Stimulated activated CD8-positive, alpha-beta memory T cell treated with anti-CD3 and anti-CD28 coated beads, Interleukin-15, amount 100 ng/mL, for 24 hours (primary cell): ENCODE measurements at places on chromosomes 11 and 22.

DNA sequence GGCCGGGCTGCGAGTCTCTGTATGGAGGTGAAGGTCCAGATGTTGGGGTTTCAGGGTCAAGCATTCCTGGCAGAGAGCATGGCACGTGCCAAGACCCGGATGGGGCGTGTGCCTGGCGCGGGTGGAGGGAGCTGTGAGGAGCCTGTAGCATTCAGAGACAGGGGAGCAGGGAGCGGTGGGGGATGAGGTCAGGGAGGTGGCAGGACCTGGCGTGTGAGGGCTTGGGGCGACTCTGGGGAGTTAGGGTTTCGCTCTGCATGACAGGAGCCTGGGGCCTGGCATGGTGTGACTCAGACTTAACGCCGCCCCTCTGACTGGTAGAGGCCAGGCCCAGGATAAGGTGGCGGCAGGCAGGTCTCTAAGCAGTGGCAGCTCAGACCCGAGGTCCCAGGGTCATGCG is 103.0 kb downstream of the KCNQ1 start:
- no peak for DNase-seq

DNA sequence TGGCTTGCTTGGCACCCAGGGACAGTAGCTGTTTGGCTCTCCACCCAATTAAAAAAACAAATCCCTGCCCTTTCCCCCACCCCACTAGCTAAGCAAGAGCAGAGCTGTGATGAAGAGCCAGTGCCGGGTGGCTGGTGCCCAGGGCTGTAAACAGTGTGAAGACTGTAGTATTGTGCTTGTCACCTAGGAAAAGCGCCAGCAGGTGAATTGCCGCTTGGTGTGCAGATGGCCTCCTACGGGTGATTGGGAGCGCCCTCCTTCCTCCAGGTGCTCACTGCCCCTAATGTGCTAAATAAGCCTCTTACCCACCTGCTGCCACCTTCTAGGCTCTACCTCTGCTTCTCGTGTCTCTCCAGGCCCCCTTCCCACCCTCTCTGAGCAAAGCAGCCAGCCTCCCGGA is 18.4 kb upstream of the RAPSN start:
- no peak for DNase-seq

- no peak for DNase-seq
Observed at GRCh38 chr11:103042161-103042560, 49.8 kb downstream of the DCUN1D5 start.

DNA sequence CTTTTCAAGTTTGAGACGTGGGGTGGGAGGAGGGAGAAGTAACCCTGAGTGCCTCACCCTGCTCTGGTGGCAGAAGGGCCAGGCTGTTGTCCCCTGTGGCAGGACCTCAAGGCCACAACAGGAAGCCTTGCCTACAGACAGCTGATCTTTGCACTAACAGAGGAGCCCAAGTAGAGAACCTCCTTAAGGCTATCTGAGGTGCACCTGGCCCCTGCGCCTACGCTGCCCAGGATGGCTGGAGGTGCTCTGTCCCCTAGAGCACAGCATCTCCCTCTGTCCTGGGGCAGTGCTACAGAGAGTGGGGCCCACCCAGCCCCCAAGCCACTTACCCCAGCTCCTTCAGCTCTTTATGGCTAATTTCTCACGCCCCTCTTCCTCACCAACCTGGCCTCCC is 27.0 kb downstream of the MYO7A start:
- no peak for DNase-seq
